ENCODE measurements at places on chromosomes 2 and 18.

GRCh38 chr2:70270323-70270722, 12.4 kb downstream of the PCYOX1 start:
- no peak for DNase-seq

DNA sequence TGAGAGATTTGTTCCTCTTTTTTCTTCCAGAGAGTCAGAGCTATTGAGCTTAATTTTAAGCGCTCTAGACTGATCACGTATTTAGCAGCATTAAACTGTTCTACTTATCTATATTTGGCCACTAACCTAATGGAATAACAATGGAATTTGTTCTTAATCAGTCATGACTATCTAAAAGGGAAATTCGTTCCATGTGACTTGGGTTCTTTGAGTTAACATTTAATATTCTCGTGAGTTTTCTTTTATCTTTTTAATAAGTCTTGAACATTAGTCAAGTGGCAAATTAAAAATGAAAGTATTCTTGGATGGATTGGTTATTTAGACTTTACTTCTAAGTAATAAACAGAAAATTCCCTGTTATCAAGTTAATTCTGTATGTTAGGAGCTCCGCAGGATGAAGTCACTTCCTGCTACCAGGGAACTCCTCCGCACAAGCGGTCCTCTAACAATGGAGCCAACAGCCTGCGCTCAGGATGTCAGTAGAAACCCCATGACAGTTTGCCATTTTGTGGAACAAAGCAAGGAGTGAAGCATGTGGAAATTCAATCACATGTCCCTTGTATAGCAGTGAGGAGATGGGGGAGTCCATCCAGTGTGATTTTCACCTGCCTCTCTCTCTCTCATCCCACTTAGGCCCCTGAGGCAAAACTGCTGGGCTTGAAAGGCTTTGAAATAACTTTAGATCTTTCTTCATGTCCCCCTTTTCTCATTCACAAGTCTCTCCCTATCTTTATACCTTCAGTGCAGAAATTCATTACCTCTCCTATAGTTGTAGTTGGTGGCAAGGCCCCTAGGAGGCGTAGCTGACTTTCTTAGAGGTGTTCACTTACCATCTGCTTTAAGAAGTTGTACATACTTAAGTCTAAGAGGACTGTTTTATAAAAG, 138.1 kb downstream of the WDR7 start:
- no peak for DNase-seq

DNA sequence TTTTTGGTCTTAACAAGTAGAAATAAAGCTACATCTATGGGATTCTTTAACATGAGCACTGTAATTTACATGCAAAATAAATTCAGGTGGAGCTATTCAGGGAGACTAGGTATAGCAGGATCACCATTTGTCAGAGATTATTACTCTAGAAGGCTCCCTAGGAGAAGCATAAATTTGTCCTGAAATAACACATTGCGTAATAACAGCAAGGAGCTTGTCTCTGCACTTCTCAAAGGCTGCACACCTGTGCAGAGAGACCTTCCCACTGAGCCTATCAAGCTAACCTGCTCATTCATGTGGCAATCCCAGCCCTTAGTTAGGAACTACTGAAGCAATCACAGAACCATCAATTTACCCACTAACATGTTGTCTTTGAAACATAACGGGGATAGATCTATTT, 437.4 kb upstream of the MC4R start:
- no peak for DNase-seq

- DNase-seq, result no peak
Observed at GRCh38 chr18:32815881-32816280, 43.1 kb upstream of the KLHL14 start.

DNA sequence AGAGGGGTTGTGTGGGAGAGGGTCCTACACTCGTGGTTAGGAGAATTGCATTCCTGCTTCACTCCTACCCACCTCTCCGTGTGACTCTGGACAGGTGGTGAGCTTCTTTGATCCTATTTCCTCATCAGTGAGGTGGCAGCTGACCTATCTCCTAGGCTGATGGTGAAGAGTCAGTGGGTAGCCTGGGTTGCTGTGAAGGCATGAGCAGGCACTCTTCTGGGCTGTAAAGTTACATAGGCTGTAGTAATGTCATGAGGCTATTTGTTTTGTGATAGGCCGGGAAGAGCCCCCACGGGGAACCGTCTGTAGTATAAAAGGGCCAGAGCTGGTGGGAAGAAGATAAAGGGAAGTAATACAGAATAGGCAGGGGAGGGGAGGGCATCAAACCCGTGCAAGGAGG, 83.8 kb downstream of the TMEM247 start:
- no peak for DNase-seq
